ENCODE measurements at places on chromosomes 12 and 14. TPM values are rescaled to one million over a fixed set of nuclear protein-coding genes. Genes with fewer than 3 reads are reported as not detected.

DNA sequence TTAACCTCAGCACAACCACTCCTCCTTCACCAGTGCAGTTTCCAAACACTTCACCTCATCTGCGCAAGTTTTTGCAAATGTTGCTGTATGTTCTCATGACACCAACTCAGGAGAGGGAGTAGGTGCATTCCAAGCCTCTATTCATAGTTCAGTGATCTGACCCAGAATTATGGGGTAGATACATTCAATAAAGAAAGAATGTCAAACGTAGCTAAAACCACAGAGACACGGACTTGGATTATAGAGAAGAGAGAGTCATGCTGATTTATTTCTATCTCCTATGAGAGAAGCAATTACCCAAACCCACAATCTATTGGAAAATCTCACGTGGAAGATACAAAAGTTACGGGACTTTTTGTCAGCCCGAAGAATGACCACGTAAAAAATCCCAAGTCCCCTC is 1006.0 kb upstream of the TMEM132C start:
- no peak for DNase-seq

DNA sequence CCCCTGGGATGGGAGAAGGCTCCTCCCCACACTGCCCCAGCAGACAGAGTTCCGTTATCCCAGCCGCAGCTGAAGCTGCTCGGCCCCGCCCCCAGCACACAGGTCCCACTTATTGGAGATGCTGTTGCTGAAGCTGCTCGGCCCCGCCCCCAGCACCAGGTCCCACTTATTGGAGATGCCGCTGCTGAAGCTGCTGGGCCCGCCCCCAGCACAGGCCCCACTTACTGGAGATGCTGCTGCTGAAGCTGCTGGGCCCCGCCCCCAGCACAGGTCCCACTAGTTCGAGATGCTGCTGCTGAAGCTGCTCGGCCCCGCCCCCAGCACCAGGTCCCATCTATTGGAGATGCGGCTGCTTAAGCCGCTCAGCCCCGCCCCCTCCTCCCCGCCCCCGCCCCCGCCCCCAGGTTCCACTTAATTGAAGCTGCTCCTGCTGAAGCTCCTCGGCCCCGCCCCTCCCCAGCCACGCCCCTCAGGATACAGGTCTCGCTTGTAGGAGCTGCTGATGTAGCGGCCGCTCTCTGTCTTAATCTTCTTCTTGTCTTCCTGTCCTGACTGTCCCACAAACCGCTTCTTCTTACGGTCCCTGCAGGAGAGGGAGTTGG is 12.0 kb downstream of the CFAP73 start:
- no peak for DNase-seq

DNA sequence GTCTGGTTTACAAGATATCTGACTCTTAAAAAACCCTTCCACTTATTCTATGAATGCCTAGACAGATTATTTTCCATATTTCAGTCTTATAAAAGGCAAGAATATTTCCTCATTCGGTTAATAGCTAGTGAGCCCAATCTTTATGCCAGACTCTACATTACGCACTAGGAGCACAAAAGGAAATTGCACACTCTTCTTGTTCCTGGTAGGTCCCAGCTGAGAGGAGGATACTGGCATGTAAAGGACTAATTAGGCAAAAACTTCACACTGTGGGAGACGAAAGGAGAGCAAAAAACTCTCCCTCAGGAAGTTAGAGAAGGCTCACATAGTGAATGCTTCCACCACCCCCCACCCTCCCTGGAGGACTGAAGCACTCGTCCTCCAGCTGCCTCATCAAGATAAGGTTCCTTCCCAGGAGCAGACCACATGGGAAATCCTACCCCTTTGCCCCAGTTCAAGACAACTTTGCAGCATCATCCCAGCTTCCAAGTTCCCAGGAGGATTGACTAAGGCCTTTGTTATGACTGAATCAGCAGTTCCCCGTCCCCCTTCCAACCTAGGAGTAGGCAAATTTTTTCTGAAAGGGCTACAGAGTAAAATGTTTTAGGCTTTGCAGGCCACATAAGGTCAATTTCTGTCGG is 14.5 kb downstream of the CAPZA3 start:
- DNase-seq, result no peak

DNA sequence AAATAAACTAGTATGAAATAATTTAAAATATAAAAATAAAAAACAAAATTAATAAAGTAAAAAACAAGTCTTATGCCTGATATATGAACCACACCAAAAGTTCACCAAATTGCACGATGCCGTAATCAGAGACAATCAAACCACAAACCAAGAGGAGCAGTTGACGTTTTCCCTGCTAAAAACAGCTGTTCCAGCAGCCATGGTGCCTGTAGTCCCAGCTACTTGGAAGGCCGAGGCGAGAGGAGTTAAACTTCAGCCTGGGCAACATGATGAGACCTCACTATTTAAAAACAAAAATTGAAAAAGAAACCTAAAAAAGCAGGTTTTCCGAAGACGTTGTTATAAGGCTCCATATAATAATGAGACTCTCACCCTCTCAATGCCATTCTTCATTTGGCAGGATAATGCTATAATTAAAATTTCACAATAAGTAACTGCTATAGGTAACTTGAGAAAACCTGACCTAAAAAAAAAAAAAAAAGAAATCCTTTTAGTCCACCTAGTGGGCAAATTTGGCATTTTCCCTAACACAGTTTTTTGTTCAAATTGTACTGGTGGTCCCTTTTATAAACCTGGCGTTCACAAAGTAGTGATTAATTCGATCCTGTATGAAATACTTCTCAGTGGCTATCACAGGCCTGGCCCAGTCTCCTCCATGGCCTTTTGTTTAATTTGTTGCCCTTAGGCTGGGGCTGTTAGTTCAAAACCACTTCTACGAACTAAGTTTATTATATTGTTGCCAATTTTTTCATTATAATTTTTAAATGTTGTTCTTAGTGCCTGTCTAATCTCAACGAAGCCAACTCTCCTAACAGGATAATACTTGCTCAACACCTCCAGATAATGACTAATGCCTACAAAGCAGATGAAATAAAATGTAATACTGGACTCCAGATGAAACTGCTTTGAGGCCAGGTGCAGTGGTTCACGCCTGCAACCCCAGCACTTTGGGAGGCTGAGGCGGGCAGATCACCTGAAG is 62.1 kb downstream of the TNFAIP2 start:
- peak; percentile 6 for DNase-seq

The IRAK3 gene
- 0.47 TPM for total RNA-seq

All from CD4-positive, alpha-beta memory T cell (primary cell).